ENCODE measurements at places on chromosomes 12 and 14.

DNA sequence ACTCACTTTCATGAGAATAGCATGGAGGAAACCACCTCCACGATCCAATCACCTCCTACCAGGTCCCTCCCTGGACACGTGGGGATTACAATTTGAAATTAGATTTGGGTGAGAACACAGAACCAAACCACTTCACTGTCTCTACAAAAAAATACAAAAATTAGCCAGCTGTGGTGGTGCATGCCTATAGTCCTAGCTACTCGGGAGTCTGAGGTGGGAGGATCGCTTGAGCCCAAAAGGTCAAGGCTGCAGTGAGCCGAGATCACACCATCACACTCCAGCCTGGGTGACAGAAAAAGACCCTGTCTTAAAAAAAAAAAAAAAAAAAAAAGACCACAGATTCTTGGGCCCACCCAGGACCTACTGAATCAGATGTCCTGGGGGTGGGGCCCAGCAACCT, 28.3 kb downstream of the BRI3BP start:
- DNase-seq, result no peak

DNA sequence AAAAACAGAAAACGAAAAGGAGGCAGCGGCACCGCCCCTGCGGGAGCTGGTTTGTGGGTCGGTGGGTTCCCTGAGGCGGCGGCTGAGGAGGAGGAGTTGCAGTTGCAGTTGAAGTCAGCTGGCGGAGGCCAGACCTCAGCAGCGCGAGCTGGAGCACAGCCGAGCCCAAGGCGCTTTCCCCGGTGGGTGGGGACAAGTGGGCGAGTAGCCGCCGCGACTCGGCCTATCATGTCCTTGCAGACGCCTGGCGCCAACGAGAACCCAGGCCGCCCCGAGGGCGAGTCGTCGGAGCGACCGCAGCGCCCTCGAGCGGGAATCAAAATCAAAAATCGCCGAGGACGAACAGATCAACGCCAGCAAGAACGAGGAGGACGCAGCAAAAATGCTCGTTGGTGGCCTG, 12.7 kb upstream of the CLEC1A start:
- no peak for DNase-seq

- DNase-seq, result no peak
Measured at GRCh38 chr12:98532687-98533304, 17.4 kb downstream of the TMPO start.

GRCh38 chr14:104598039-104598909, 6.3 kb downstream of the TMEM179 start:
- no peak for DNase-seq

DNA sequence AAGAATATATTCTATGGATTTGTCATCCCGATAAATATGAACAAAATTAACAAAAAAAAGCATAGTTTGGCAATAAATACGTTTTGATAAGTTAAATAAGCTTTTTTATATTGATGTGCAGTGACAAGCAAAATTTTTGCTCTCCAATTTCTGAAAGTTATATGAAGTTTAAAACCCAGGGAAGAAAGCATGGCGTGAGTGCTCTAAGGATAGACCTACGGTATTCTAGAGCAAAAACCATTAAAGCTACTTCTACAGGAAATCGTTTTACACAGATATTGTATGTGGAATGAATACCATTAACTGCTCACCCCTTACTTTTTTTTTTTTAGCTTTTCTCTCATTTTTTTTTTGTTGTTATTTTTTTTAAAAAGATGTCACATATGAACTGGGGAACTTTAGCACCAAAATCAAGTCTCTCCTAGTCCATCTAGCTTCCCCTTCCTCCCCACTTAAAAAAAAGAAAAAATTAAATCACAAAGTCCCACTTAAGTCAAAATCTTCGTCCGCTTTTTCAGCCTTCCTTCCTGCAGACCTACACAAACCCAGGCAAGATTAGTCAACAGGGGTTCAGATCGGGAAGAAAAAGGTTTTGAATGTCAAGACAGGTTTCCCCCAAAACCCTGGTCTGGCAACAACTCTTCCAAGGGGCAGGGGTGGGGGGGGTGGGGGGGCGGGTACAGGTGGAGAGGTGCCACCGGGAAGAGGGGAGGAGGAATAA, 4.4 kb downstream of the ZFP36L1 start:
- DNase-seq, result no peak

DNA sequence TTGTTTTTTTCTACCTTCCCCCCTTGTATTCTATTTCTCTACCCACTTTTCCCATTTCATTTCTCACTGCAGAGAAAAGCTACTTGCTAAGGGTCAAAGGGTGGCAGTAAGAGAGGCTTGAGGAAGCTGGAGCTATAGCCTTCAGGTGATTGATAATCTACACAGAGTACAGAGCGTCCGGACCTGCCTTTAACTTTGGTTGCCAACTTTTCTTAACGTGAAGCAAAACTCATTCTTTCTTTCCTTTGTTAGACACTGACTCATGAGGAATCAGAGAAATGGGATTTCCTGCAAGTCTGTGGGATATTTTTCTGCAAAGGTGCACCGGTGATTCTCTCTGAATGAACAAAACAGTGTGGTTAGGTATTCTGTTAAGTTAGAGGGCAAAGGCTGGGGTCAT, 133.3 kb downstream of the RMST start:
- no peak for DNase-seq

GRCh38 chr12:39931231-39931630, 174.7 kb downstream of the SLC2A13 start:
- no peak for DNase-seq

Measured in amniotic stem cell (primary cell).